ENCODE measurements at places on chromosomes 3 and 15. TPM values are rescaled to one million over a fixed set of nuclear protein-coding genes. Genes with fewer than 3 reads are reported as not detected.
A peak's percentile ranks its signal among the peaks of the same experiment; 100 is the strongest.

Gene AQR
- total RNA-seq, result 33.1 TPM

DNA sequence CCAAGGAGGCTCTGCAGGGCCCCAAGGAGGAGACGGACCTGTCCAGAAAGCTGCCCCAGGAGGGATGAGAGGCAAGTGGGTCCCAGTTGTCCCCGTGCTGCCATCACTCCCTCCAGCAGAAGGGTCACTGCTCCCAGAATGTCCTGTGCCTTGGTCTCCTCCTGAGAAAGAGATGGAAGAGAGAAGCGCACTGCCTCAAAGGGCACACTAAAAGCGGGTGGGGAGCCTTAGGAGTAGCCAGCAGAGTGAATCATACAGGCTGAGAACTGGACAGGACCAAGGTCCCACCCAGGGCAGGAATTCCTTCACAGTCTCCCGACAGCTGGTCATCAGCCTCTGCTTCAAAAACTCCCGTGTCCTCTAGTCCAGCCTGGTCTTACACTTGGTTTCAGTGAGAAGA, 4.6 kb downstream of the THPO start:
- H3K27me3 ChIP-seq, result peaks cover 41% of the 10 kb centered on the region
- peaks cover 29% of the 10 kb centered on the region for H3K36me3 ChIP-seq
- no peak overlapping the region for H3K4me3 ChIP-seq

GRCh38 chr3:46469680-46470357, 5.1 kb upstream of the LTF start:
- H3K4me1 ChIP-seq, result no peaks in the 10 kb centered on the region
- H3K27me3 ChIP-seq, result peaks cover 53% of the 10 kb centered on the region
- H3K27ac ChIP-seq, result no peak overlapping the region
- H3K36me3 ChIP-seq, result no peaks in the 10 kb centered on the region

Gene GOLGA6B
- not detected for total RNA-seq

DNA sequence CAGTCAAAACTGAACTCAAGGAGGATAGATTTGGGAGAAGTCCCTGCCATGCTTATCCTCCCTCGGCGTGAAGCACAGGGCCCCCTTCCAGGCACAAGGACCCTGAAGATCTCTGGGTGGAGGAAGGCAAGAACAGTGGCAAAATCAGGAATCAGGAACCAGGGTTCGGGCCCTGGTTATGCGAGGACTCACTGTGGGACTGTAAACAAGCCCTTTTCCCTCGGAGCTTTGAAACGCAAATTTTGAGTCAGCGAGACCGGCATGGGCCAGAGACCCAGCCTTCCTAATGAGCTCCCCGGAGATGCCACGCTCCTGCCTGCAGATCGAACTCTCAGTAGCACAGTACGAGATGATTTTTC, 70.1 kb downstream of the SLC12A8 start:
- H3K4me1 ChIP-seq, result peaks cover 14% of the 10 kb centered on the region
- DNase-seq, result no peak
- no peak overlapping the region for H3K4me3 ChIP-seq
- no peaks in the 10 kb centered on the region for H3K27me3 ChIP-seq

Gene CX3CR1
- total RNA-seq, result not detected

DNA sequence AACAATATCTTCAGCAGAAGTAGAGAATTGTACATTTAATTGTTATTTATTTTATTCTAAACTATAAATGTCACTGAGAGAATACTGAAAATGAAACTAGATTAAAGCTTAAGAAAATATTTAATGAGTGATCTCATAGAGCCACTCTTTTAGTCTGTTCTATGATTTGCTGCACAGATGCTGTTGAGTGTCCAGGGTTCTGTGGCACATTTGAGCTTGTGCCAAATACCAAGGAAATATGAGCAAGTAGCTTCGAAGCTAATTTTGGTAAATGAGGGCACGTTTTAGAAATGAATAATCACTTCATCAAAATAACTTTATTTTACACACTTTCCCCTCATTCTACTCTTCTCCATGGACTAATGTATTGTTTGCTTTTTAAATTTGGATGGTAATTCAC, 53.6 kb upstream of the THRB start:
- no peak overlapping the region for H3K27ac ChIP-seq
- peaks cover 6% of the 10 kb centered on the region for H3K4me1 ChIP-seq
- DNase-seq, result peak; percentile 16
- H3K4me3 ChIP-seq, result no peak overlapping the region

- peaks cover 24% of the 10 kb centered on the region for H3K27me3 ChIP-seq
- H3K27ac ChIP-seq, result no peak overlapping the region
- H3K4me3 ChIP-seq, result no peak overlapping the region
- peaks cover 5% of the 10 kb centered on the region for H3K4me1 ChIP-seq
Observed at GRCh38 chr15:98568382-98569017, 79.8 kb upstream of the IGF1R start.

DNA sequence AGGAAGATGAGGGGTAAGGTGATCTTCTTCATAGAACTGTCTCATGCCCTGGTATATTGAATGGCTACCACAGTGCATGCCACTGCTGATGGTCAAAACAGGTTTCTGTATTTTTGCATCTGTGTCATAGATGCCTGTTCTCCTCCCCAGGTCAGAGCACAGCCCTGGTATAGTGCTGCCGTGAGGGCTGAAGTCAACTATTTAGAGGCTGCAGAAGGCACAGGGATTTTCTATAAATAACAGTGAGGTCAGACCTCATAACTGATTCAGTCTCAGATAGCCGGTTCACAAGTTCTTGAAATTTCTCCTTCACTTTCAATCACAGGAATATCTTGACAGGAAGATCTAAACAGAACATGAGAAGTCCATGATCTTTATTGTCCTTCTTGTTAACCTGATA, 99.2 kb upstream of the NUDT16 start:
- no peak for DNase-seq
- H3K36me3 ChIP-seq, result no peaks in the 10 kb centered on the region
- H3K27me3 ChIP-seq, result no peaks in the 10 kb centered on the region
- no peak overlapping the region for H3K27ac ChIP-seq
- H3K4me3 ChIP-seq, result no peak overlapping the region
- no peaks in the 10 kb centered on the region for H3K4me1 ChIP-seq

DNA sequence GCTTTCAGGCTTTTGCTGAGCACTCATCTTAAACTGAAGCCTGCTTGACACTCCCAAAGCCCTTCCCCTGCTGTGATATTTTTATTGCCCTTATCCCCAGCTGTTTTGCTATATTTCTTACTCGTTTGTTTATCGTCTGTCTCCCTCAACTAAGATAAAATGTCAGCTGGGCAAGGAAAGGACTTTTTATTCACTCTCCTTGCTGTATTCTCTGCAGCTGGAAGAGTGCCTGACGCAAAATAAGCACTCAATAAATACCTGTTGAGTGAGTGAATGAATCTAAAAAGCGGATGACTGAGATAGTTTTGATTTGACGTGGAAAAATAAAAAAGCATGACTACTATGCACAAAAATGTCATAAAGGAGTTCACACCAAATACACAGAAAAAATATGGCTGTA, 84.8 kb upstream of the POMGNT2 start:
- no peaks in the 10 kb centered on the region for H3K27me3 ChIP-seq
- H3K36me3 ChIP-seq, result no peaks in the 10 kb centered on the region
- no peak overlapping the region for H3K27ac ChIP-seq
- H3K4me1 ChIP-seq, result peaks cover 16% of the 10 kb centered on the region

DNA sequence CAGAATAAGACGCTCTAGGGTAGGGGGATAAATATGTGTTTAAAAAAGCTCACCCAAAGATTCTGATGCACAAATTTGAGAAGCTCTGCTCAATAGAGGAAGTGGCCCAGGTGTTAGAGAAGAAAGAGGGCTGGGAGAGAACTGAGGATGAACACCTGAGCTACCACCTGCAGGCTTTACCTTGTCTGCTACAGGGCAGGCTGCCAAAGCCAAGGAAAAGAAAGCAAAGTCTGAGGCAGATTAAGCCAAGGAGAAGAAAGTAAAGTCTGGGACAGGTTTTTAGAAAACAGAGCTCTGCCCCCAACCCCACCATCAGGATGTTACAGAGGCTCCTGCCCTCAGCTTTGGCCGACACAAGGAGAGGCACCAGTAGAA, 92.9 kb downstream of the THRB start:
- DNase-seq, result no peak
- no peak overlapping the region for H3K27ac ChIP-seq
- no peak overlapping the region for H3K4me3 ChIP-seq
- no peaks in the 10 kb centered on the region for H3K4me1 ChIP-seq
- peaks cover 4% of the 10 kb centered on the region for H3K36me3 ChIP-seq

Gene MESP2
- not detected for total RNA-seq

DNA sequence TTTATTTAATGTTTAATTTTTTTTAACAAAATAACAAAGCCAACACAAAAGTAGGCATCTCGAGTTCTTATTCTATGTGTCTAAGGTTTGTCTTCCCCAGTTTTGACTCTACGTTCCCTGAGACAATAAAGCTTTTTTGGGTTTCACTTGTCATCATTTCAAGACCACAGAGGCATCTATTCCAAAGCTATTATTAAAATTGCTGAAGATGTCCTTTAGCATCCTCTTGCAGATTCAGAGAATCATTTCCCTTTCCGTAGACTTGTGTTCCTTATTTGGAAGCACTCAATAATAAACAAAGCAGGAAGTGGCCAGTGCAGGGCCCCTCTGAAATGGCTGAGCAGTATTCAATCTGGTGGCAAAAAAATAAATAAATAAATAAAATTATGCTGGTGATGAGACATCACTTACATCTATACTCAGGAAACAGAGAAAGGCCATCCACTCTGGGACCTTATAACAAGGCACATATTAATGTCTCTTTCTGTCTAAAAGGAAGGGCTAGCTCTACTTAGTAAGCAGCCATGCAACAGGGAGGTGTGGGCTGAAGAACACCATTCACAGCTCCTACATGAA, 362.3 kb downstream of the WDR72 start:
- H3K4me3 ChIP-seq, result no peak overlapping the region
- H3K4me1 ChIP-seq, result no peaks in the 10 kb centered on the region
- H3K27me3 ChIP-seq, result no peaks in the 10 kb centered on the region

Gene HIGD2B
- total RNA-seq, result not detected

Gene SLC28A1
- not detected for total RNA-seq

DNA sequence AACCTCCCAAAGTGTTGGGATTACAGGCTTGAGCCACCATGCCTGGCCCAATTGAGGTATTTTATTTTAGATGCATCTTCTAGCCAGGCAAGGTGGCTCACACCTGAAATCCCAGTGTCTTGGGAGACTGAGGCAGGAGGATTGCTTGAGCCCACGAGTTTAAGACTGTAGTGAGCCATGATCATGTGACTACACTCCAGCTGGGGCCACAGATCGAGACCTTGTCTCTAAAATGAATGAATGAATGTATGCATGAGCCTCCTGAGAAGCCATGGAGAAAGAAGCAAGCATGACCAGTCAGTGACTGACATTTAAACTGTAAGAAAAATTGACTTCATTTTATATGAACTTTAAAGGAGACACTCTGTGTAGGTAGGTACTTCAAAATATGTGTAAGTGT, 105.7 kb downstream of the ZNF609 start:
- H3K4me3 ChIP-seq, result no peak overlapping the region
- H3K36me3 ChIP-seq, result peaks cover 21% of the 10 kb centered on the region
- H3K27me3 ChIP-seq, result no peaks in the 10 kb centered on the region
- no peak overlapping the region for H3K27ac ChIP-seq
- peaks cover 17% of the 10 kb centered on the region for H3K4me1 ChIP-seq

GRCh38 chr3:140863580-140864009, 78.0 kb upstream of the SLC25A36 start:
- DNase-seq, result peak; percentile 69
- no peak overlapping the region for H3K27ac ChIP-seq
- H3K4me3 ChIP-seq, result no peak overlapping the region
- H3K36me3 ChIP-seq, result no peaks in the 10 kb centered on the region
- H3K27me3 ChIP-seq, result peaks cover 25% of the 10 kb centered on the region

DNA sequence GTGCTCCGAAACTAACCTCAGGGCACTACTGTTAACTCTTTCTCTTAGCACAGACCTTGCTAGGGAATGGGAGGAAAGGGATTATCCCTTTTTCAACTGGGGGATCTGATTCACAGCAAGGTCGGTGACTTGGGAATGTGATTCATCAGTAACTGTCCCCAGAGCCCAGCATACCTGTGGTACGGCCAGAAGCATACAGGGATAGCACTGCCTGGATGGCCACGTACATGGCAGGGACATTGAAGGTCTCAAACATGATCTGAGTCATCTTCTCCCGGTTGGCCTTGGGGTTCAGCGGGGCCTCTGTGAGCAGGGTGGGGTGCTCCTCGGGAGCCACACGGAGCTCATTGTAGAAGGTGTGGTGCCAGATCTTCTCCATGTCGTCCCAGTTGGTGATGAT, 2.3 kb downstream of the ACTC1 start:
- H3K27me3 ChIP-seq, result peaks cover 60% of the 10 kb centered on the region
- no peak overlapping the region for H3K4me3 ChIP-seq
- H3K4me1 ChIP-seq, result peaks cover 6% of the 10 kb centered on the region
- no peak for DNase-seq
- H3K36me3 ChIP-seq, result no peaks in the 10 kb centered on the region

- peaks cover 2% of the 10 kb centered on the region for H3K27me3 ChIP-seq
- DNase-seq, result no peak
- H3K36me3 ChIP-seq, result no peaks in the 10 kb centered on the region
- H3K4me1 ChIP-seq, result peaks cover 10% of the 10 kb centered on the region
Observed at GRCh38 chr3:127482216-127483004, 108.1 kb downstream of the TPRA1 start.

GRCh38 chr15:99696096-99696495, 37.1 kb downstream of the LYSMD4 start:
- no peak overlapping the region for H3K4me3 ChIP-seq
- H3K4me1 ChIP-seq, result no peaks in the 10 kb centered on the region
- H3K27ac ChIP-seq, result no peak overlapping the region
- no peaks in the 10 kb centered on the region for H3K27me3 ChIP-seq

GRCh38 chr15:66698318-66698961, 3.6 kb upstream of the SMAD6 start:
- peaks cover 6% of the 10 kb centered on the region for H3K4me1 ChIP-seq
- H3K27ac ChIP-seq, result no peak overlapping the region
- no peaks in the 10 kb centered on the region for H3K36me3 ChIP-seq
- DNase-seq, result peak; percentile 65
- H3K27me3 ChIP-seq, result no peaks in the 10 kb centered on the region

- no peaks in the 10 kb centered on the region for H3K36me3 ChIP-seq
- no peak for DNase-seq
- H3K27ac ChIP-seq, result no peak overlapping the region
- no peaks in the 10 kb centered on the region for H3K4me1 ChIP-seq
- peaks cover 4% of the 10 kb centered on the region for H3K27me3 ChIP-seq
Observed at GRCh38 chr3:122112754-122113153, 57.6 kb downstream of the CD86 start.

All from MCF 10A (cell line).